ENCODE measurements at places on chromosomes 3 and 15.
A peak's percentile ranks its signal among the peaks of the same experiment; 100 is the strongest.

DNA sequence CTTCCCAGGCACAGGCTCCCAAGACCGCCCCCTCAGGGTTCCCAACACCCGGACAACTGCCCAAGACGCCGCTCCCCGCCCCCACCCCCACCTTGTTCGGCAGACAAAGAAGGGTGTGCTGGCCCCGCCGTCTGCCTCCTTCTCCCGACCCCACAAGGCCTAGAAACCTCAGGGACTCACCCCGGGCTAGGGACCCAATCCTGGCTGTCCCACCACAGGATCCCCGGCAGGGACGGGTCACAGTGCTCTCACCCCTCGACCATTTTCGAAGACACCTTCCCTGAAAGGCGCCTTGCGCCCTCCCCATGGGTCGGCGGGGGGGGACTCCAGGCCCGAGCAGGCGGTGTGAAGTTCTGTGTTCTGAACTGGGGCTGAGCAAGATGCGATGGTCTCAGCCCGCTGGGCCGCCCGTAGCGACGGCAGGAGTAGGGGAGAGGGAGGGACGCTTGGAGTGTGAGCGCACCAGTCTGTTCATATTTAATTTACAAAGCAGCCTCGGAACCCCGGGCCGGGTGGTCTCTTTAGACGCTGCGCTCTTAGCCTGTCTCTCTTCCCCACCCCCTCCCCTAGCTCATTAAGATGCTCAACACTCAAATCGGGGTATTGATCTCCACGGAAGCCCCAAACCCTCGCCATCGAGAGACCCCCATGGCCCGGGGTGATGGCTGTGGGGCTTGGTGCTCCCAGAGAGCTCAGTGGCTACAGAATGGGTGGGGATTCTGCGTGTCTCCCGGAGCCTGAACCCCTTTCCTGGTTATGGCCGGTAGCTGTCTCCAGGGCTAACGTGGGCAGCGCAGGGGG is 1.4 kb upstream of the ISLR2 start:
- no peak for DNase-seq

GRCh38 chr3:102096066-102096465 is 246.8 kb downstream of the NFKBIZ start:
- DNase-seq: no peak

GRCh38 chr15:32953533-32953910 is 235.7 kb downstream of the GREM1 start:
- no peak for DNase-seq

GRCh38 chr3:27641888-27642601 is 80.1 kb downstream of the EOMES start:
- no peak for DNase-seq

DNA sequence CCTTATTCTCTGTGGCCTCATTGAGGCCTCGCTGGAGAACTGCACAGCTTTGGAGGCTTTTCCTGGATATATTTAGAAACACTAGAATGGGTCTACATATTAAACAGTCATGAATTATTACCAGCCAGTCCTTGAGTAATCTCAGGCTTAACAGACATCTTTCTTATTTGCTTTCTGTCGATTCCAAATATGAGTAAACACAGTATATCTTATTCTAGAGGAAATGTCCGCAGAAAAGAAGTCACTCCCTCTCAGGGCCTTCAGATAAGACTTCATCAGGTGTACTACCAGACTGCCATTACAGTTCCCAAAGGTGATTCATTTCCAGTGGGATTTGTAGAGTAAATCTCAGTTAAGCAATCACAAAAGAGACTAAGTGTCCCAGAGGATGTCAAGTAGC is 310.7 kb downstream of the RBMS3 start:
- DNase-seq: no peak

GRCh38 chr3:119443179-119443578 is 20.2 kb downstream of the TMEM39A start:
- no peak for DNase-seq

DNA sequence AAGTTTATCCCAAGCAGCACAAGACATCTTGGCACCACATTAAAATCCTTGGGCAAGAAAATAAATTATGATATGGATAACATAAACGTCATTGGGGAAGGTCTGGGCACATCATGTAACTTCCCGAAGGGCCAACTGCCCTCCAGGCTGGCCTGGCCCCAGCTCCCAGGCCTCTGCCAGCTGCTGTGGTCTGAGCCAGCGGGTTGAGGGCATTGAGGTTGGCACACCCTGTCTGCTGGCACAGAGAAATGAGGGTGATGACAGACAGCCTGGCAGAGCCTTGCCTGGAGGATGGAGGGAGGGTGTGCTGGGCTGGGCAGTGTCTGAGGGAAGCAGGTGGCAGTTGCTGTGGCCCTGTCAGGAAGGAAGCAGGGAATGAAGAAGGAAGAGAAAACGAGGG is 3.3 kb upstream of the RBSN start:
- no peak for DNase-seq

- DNase-seq: peak; percentile 25
Measured at GRCh38 chr15:95175914-95176658, 944.7 kb downstream of the MCTP2 start.

GRCh38 chr3:18236726-18237125 is 188.4 kb downstream of the SATB1 start:
- no peak for DNase-seq

DNA sequence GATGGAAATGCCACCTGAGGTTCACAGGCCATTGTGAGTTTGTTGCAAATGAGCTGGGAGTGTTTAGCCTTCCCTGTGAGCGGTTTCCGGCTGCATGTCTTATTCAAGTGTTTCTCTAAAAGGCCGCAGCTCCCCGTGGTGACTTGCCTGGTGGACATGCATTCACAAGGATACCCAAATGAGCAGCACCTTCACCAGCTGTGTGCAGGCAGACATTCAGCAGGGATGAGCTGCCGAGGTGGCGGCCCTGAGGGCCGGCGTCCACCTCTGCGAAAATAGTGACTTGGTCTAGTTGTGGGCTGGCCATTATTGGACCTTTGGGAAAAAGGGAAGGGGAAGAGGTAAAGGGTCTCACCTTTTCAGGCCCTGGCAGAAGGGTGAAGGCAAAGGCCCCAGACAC is 23.4 kb downstream of the SPSB4 start:
- no peak for DNase-seq

DNA sequence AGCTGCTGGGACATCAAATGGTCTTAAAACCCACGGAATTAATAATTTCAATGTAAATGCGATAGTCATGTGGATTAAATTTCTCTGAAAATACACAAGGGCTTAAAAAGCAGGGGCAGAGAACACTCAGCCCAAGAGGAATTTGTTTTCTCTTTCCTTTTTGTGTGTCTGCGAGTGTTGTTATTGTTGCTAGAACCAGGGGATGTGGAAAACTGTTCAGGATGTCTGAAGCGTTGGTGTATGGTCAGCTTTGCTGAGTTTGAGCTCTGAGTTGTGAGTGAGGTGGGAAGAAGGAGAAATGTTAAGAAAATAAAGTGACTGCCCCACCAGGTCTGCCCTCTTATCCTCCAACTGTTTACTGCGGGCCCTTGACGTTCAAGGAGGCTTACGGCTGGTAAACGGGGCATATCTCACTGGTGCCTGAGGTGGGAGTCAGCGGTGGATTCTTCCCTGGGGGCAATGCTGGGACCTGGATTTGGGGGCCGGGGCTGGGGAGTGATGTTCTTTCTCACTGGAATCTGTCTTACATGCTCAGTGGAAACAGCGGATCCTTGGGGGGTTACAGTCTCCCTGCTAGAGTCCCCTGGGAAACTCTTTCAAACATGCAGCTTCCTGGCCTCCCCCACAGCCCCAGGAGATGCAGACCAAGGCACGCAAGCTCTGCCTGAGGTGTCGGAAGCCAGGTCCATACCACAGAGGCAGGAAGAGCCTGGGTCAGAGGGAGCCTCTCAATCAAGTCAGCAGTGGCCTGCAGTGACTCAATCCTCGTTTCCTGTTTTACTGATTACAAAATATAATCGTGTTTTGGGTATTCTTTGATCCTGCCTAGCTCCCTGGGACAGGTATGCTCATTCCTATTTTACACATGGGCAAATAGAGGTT is 41.8 kb downstream of the ITGA11 start:
- DNase-seq: peak; percentile 92

DNA sequence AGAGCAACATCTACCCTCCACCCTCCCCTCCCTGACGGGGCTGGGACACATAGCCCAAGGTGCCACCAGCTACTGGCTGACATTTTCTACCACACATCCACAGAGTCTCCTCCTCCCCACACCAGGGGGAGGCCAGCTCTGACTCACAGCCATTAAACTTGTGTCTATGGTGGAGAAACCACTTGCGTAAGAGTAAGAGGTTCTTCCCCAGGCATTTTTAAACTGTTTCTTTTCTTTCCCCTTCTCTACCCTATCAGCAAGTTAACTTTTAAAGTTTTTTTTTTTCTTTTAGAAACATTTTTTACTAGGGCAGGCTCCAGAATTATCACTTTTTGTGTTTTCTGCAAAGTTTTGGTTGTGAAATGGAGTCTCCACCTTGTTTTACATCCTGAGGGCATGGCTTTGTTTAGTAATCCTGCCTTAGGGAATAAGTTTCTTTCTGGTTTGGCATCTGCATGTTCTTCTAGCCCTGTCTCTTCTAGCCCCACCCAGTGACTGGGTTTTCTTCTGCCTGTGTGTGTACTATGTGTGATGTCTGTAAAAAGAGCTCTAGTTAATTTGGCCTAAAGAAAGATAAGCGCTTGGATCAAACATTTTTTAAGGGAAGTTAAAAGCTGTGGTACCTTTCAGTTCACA is 148.8 kb upstream of the GADL1 start:
- peak; percentile 66 for DNase-seq

GRCh38 chr3:107384428-107384827 is 7.2 kb downstream of the CCDC54 start:
- DNase-seq: no peak

DNA sequence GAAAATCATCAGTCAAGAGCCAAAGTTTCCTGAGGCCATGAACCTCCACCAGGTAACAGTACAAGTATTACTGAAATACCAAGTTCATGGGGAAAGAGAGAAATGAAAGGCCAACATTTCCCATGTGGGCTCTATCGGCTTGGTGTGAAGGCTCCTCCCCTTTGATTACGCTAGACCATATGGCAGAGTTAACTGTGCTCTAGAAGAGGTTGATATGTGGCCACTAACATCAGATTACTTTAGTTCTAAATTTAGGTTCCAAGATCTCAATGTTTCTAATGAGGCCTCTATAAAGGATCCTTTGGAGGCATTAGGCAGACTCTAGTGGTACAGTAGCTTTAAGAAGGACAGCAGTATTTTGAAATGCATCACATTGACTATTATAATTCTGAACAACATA is 127.1 kb downstream of the SEMA6D start:
- no peak for DNase-seq

DNA sequence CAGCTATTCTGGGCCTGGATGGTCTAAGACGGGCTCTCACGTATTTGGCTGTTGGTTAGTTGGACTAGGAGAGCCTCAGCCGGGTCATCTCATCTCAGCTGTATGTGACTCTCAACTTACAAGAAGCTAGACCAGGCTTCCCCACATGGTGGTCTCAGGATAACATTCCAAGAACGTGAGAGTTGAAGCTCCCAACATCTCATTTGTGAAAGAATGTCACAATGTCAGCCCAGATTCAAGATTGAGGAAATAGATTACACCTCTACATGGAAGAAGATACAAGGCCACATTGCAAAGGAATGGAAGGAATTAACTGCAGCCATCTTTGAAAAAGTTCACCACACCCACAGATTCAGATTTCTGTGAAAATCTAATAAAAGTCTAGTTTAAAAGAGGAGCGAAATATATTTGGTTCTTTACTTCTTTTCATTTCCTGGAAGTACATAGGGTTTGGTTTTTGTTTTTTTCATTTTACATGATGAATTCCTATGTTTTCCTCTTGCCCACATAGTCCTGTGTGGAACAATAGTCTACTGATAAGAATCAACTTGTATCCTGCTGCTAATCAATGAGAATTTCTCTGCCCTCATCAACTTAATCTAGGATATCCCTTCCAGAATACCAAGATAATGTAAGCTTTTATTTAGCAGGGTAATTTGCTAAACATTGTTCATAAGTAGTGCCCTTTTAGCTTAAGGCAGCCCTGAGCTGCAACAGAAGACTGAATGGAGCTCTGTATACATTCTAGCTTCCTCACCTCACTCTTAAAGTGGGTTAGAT is 116.5 kb downstream of the CMSS1 start:
- no peak for DNase-seq

Measured in EL (cell line).